Fibroblast of skin of back (primary cell): ENCODE measurements at places on chromosomes 13 and 19.
A peak's percentile ranks its signal among the peaks of the same experiment; 100 is the strongest.

DNA sequence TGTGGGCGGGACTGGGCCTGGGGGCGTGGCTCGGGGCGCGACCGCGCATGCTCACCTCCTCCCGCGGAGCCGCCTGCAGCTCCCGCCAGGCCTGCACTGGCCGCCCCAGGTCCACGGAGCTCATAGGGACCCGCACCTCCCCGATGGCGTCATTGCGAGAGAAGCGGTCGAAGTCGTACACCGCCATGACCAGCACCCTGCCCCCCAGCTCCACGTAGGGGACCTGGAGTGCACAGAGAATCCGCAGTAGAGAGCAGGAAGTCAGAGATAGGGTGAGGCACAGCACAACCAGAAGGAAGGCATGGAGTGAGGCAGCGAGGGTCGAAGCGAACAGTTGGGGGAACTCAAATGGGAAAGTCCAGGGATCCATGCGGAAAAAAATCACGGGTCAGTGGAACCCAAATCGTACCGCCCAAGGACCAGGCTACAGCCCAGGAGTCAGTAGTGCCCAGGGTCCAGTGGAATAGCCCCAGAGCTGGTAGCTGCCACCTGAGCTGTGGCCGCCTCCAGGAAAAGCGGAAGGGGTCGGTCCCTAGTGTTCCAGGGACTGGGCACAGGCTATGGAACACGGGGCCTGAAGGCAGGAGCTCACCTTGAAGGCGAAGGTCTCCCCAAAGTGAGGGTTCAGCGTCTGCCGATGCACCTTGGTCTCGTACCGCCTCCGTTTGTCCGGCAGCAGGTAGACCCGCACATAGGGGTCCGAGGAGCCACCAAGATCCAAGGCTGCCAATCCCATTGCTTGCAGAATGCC, 4.8 kb downstream of the SYT5 start:
- DNase-seq: no peak

DNA sequence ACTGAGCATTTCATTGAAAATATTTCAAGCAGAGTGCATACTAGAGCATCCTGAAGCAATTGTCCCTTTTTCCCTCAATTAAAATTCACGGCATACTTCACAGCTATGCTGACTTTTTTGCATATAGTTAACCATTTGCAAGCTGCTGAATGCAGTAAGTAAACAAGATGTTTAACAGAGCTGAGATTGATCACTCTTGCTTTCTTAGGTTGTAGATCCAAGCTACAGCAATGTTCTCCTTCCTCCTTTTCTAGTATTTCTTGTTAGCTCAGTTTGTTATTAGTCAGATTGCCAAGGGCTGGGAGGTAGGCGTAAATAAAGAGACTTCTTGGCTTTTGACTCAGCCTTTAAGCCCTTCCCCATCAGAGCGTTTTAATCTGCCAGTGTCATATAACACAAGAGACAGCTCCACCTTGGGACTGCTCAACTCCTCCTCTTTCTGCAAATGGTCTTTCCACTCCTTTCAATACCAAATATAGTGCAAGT, at the start of gene SLITRK6:
TSS of gene SLITRK6 (minus strand) at position 323 of the 486 bp plus-strand sequence. CDS start 2,911 bp downstream, outside the sequence.
- DNase-seq: peak; percentile 63

- no peak for DNase-seq
Measured at GRCh38 chr13:101965096-101965495, 436.8 kb downstream of the FGF14 start.

GRCh38 chr13:66222926-66223325, 1007.2 kb downstream of the PCDH9 start:
- DNase-seq: no peak

- DNase-seq: no peak
Measured at GRCh38 chr13:112454648-112455334, 78.6 kb downstream of the SPACA7 start.

DNA sequence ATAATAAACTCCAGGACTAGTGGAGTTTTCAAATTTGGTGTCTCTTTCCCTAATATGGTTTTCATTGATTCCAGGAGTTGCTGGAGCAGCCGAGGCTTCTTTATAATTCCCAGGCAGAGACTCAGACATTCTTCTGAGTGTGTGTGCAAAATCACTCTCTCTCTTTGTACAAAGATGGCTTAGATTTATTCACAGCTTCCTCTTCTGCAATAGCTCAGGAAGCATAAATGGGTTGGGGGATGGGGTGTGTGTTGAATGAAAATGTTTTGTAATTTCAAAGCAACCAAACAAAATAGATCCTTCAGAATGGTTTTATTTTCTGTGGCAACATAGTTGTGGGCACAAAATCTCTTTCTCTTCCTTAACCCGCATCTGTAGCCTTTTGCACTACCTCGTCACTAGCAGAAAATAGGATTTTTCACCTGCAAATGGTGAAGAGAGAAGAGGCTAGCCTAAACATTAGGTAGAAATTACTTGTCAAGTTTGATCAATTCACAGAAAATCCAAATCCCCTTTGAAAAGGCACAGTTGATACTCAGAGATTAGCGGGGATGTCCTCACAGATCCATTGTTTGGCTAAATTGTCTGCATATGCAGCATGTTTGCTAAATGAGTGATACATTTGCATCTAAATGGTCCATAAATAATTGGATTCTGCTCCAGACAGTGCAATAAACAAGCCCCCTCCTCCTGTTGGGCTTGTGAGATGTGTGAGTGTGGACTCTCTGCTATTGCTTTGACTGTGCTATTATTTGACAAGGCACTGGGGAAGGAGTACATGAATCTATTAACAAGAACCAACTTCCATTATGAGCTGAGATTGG, 66.7 kb downstream of the CBY2 start:
- peak; percentile 22 for DNase-seq

- no peak for DNase-seq
Measured at GRCh38 chr19:42172261-42172660, 40.0 kb upstream of the POU2F2 start.

GRCh38 chr13:47672245-47673008, 328.6 kb downstream of the SUCLA2 start:
- DNase-seq: no peak

DNA sequence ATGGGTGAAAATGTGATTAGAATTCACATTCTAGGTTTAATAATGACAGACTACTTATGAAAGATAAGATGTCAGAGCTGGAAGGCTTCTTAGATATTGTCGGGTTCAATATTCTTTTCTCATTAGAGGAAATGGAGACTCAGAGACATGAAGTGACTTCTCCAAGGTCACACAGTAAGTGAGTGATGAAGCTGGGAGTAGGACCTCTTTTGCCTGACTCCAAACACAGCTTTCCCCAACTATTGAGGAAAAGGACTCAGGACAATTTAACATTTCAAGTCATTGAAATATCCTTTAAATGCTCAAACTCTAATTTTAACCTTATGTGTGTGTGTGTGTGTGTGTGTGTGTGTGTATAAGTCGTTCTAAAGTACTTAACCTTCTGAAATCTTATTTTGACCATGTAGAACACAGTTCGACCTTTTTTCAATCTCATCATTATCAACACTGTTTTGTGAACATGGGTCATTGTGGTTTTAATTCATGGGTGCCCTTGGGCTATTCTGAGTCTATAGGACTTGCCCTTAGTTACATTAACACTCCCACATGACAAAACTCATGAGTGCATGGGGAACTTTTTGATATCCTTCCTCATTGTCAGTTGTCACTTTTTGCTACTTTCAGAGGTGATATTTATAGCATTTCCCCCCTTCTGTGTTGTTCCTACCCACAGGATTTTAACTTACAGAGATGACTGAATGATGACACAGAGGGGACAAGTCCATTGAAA, 53.0 kb downstream of the LRCH1 start:
- DNase-seq: peak; percentile 26

GRCh38 chr13:41004875-41005693, 14.0 kb downstream of the ELF1 start:
- peak; percentile 33 for DNase-seq

- DNase-seq: no peak
Measured at GRCh38 chr13:43482026-43482425, 304.7 kb downstream of the ENOX1 start.
